Glomerular endothelial cell (primary cell): ENCODE measurements at places on chromosomes 7 and 10. TPM values are rescaled to one million over a fixed set of nuclear protein-coding genes. Genes with fewer than 3 reads are reported as not detected.

The GPR26 gene
- total RNA-seq: not detected in 2 replicates

The MEST gene
- 15.3 and 52.6 TPM in 2 replicates for total RNA-seq

The TECTB gene
- not detected in 2 replicates for total RNA-seq

The HOXA10 gene
- 8.1 and 10.3 TPM in 2 replicates for total RNA-seq

The LRGUK gene
- 0.18 and 0.34 TPM in 2 replicates for total RNA-seq

The UCMA gene
- total RNA-seq: not detected in 2 replicates

The CALML3 gene
- not detected in 2 replicates for total RNA-seq

The ERLIN1 gene
- total RNA-seq: 23.6 and 35.7 TPM in 2 replicates
